HFF-Myc (cell line): ENCODE measurements at places on chromosomes 3 and 15.

GRCh38 chr3:94787734-94788270 is 724.9 kb downstream of the NSUN3 start:
- DNase-seq: no peak

GRCh38 chr3:125470671-125471070 is 49.3 kb downstream of the SNX4 start:
- DNase-seq: no peak

- no peak for DNase-seq
These were observed 99.9 kb downstream of the SLCO3A1 start for GRCh38 chr15:91953432-91953831.

DNA sequence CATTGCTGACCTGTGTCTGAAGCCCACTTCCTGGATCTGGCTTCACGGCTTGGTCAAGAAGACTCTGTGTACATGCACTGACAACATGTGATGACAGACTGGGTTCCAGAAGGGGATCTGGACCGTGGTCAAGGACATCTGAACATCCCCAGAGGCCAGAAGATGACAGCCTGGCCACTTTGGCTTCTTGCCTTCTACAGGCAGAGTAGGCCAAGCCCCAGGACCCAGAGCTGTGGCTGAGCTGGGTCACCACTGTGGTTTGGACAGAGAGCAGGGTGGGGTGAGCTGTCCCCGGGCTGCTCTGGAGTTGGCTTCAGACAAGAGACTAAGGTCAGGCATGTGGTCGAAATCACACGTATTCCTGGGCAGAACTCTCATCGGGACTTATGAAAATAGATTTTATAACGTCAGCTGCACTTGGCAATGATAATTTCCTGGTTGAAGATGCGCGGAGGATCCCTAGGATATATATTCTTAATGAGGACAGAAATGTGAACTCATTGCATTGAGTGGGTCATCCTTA is 114.1 kb upstream of the FRMD4B start:
- DNase-seq: no peak

GRCh38 chr3:191136347-191136746 is 62.7 kb upstream of the OSTN start:
- no peak for DNase-seq

- peak; percentile 78 for DNase-seq
These were observed 89.5 kb upstream of the CHD2 start for GRCh38 chr15:92810418-92811138.

GRCh38 chr3:196186651-196187573 is 24.3 kb downstream of the ZDHHC19 start:
- DNase-seq: no peak

DNA sequence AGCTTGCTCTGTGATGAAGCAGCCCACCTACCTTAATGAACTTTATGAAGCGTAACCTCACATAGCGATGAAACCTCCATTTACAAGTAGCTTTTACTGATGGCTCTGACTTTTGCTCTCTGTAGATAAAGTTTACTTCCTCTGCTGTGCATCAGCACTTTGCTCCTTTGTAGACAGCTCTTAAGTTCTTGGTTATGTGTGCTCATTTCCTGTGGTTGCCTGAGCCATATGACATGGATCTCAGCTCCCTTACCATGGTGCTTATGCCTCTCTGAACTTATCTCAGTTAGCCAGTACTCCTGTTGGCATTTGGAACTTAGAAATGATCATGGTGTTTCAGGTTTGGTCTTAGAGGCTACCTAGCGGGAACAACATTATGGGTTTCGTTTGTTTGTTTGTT is 7.8 kb downstream of the MFSD1 start:
- DNase-seq: no peak

GRCh38 chr3:196792771-196793170 is 53.1 kb downstream of the PAK2 start:
- DNase-seq: no peak

DNA sequence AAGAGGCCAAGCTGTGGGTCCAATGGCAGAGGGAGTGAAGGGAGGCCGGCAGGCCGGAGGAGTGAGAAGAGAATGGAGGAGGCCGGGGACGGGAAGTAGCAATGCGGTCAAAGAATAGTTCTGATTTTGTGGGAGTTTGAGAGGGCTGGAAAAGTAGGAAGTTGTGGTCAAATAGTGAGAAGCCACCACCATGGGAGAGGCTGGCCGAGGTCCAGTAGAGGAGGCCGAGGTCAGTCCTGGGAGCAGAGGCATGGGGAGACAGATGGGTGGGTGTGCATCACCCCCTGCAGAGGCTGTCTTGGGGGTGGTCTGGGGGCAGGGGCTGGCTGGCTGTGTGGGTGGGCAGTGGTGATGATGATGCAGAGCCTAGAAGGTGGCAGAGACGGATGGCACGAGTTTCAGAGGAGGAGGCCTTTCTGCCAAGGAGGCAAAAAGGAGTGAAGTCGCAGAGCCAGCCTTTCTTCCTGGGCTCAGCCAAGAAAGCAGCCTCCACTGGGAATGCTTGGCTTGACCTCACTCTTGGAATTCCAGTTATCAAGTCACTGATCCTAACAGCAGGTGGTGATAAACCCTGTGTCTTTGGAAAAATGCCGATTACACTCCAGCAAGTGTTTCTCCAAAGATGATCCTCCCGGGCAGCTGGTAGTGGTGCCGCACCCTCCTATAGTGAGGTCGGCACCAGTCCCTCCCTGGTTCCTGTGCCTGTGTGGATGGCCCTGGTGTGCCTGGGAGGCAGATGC is 57.3 kb downstream of the ARNT2 start:
- no peak for DNase-seq

DNA sequence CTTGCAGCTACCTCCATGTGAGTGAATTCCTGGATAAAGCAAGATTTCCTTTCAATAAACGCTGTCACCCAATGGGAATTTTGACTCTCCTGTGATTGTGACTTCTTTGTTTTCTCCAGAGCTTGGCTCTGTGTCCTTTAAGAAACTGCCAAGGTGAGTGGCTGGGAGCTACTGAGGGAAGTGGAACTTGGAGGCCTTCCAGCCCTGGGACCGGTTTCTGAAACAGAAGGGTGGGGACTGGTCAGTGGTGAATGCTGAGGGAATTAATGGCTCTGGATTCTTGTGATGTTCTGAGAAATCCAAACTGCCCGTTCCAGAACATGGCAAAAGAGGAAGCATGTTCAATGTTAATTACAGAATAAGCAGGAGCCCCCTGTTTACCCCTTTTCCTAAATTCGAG is 41.1 kb upstream of the MYZAP start:
- DNase-seq: no peak

GRCh38 chr3:68974711-68975110 is 38.8 kb downstream of the EOGT start:
- no peak for DNase-seq

GRCh38 chr3:14801031-14801430 is 17.7 kb upstream of the FGD5 start:
- no peak for DNase-seq

- no peak for DNase-seq
These were observed 5.0 kb downstream of the SSUH2 start for GRCh38 chr3:8639659-8640000.

GRCh38 chr3:78629544-78629943 is 1138.3 kb downstream of the ROBO1 start:
- DNase-seq: no peak

DNA sequence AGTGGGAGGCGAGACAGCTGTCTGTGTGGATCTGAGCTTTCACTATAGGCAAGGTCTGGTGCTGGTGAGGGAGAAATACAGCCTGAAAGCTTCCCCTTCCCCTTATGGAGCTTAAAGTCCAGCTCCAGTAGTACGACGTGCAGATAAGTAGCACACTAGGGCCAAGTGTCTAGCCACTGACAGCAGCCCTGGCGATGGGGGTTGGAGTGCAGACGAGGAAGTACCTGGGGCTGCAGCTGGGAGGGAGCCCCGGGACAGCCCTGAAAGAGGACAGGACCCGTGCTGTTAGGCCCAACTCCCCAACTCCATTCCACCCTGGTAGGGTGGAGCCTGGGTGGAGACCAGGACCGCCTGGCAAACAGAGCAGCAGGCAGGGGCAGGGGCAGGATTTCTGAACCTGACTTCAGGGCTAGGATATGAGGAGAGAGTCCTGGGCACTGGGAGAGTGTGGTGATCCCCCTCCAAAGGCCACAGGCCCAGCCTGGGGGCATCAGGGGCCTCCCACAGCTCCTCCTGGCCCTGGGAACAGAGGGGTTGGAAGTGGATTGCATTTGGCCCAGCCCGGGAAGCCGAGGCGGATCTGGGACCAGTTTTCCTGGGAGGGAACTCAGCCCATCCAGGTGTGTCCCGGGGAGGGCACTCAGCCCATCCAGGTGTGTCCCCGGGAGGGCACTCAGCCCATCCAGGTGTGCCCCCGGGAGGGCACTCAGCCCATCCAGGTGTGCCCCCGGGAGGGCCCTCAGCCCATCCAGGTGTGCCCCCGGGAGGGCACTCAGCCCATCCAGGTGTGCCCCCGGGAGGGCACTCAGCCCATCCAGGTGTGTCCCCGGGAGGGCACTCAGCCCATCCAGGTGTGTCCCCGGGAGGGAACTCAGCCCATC is 42.8 kb downstream of the BDH1 start:
- DNase-seq: no peak

DNA sequence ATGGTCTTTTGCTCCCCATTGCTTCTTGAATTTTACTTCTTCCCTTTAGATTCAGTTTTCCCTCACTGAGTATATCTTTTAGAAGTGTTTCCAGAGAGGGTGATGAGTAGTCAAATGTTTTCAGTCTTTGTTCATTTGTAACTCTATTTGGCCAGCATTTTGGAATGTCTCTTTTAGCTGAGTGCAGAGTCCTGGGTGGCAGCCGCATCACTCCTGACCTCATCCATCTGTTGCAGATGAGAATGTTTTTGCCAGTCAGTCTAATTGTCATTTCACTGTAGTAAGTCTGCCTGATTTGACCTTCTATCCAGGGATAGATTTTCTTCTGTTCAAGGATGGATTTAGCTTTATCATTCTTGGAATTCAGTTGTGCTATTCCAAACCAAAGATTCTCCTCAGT is 7.3 kb downstream of the SRPRB start:
- no peak for DNase-seq

GRCh38 chr15:67865766-67866165 is 25.9 kb upstream of the RNU6-1 start:
- DNase-seq: no peak

DNA sequence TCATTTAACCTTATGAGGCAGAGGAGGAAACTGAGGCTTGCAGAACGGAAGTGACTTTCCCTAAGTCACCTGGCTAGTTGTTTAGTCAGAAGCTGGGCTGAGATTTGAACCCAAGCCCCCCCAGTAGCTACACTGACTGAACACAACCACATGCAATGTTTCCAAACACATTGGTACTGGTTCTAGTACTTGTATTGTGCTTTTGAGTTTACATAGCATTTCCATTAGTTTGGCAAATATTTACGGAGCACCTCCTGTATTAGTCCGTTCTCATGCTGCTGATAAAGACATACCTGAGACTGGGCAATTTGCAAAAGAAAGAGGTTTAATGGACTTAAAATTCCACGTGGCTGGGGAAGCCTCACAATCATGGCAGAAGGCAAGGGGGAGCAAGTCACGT is 56.3 kb upstream of the ITGA11 start:
- DNase-seq: no peak

DNA sequence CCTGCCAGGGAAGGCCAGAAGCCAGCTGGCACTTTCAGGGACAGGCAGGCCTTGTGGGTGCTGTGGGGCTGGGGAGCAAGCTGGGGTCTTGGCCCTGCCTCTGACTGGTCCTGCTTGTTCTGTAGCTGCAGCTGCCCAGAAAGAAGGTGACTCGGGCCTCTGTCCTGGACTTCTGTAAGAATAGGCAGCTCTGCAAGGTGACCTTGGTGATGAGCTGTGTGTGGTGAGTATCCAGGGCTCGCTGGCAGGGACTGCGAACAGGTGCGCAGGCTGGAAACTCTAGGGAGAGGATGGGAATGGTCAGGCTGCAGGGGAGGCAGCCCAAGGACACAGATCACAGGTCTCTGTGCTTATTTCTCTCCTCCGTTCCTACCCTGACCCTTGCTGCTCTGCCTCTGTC is 31.2 kb downstream of the SLC22A14 start:
- DNase-seq: no peak

GRCh38 chr3:89560568-89560967 is 453.1 kb downstream of the EPHA3 start:
- no peak for DNase-seq

DNA sequence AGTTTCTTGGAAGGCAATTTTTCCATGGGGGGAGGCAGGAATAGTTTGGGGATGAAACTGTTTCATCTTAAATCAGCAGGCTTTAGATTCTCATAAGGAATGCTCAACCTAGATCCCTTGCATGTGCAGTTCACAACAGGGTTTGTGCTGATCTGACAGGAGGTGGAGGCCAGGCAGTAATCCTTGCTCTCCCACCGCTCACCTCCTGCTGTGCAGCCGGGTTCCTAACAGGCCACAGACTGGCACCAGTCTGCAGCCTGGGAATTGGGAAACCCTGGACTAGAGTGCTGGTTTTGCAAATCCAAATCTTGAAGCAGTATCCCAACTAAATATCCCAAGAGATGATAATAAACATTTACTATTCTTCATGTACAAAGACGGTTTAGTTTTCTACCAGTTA is 256.3 kb upstream of the TMCO5A start:
- DNase-seq: no peak

DNA sequence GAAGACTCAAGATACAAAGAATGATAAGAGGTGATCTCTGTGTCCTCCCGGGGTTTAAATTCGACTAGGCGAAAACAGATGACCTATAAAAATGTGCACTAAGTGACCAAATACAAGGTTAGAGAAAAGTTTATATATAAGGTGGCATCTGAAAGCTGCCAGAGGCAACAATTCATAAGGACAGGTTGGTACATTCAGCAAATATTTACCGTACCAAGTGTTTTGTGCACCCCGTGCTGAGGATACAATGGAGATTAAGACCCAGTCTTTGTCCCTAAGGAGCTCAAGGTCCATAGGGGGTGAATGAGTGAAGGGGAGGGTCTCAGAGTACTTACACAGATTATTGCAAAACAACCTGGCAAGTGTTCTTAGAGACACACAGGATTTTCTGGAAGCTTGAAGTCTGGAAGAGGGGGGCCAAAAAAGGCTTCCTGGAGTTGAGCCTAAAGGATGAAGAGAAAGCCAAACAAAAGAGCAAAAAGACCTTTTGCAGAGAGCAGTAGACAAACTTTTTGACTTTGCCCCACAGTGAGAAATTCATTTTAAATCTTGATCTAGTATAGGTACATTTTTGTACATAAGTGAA is 71.4 kb upstream of the LRIG1 start:
- no peak for DNase-seq

GRCh38 chr3:9727041-9727595 is 4.4 kb upstream of the BRPF1 start:
- no peak for DNase-seq

DNA sequence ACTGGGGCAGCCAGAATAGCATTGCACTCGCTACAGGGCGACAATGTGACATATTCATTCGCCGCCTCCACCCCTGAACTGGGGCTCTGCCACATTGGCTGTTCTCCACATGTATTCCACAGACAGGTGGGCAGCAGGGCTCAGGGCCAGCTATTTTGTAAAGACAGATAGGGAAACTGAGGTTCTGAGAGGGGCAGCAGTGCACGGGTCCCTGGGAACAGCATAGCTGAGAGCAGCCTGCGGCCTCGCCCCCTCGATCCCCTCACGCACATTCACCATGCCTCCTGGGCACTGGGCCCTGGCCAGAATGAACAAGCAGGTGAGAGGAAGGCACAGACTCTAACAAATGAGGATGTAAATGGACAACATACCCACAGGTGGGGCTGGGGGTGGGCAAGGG is 75.0 kb upstream of the SPATA12 start:
- DNase-seq: no peak
